Activated naive CD8-positive, alpha-beta T cell treated with anti-CD3 and anti-CD28 coated beads, Interleukin-2, amount 10 ng/mL, durations not matched to agents 7 days and 5 days (primary cell): ENCODE measurements at places on chromosomes 13 and 19. TPM values are rescaled to one million over a fixed set of nuclear protein-coding genes. Genes with fewer than 3 reads are reported as not detected.

Gene EDDM13
- total RNA-seq = 1.7 TPM

Gene KIR3DL1
- not detected for total RNA-seq

Gene C5AR1
- total RNA-seq = 4.0 TPM

- no peaks in the 10 kb centered on the region for H3K27me3 ChIP-seq
- no peak overlapping the region for H3K4me3 ChIP-seq
- DNase-seq = no peak
- H3K27ac ChIP-seq = peak overlapping the region; percentile 58
- peaks cover 27% of the 10 kb centered on the region for H3K36me3 ChIP-seq
- H3K4me1 ChIP-seq = peaks cover 10% of the 10 kb centered on the region
These were observed 13.2 kb upstream of the UQCR11 start for GRCh38 chr19:1618157-1619093.

GRCh38 chr19:32200312-32201038, 144.9 kb upstream of the ZNF507 start:
- H3K27me3 ChIP-seq = peaks cover 5% of the 10 kb centered on the region
- H3K36me3 ChIP-seq = no peaks in the 10 kb centered on the region
- H3K4me1 ChIP-seq = peaks cover 8% of the 10 kb centered on the region
- DNase-seq = no peak
- no peak overlapping the region for H3K27ac ChIP-seq
- no peak overlapping the region for H3K4me3 ChIP-seq

DNA sequence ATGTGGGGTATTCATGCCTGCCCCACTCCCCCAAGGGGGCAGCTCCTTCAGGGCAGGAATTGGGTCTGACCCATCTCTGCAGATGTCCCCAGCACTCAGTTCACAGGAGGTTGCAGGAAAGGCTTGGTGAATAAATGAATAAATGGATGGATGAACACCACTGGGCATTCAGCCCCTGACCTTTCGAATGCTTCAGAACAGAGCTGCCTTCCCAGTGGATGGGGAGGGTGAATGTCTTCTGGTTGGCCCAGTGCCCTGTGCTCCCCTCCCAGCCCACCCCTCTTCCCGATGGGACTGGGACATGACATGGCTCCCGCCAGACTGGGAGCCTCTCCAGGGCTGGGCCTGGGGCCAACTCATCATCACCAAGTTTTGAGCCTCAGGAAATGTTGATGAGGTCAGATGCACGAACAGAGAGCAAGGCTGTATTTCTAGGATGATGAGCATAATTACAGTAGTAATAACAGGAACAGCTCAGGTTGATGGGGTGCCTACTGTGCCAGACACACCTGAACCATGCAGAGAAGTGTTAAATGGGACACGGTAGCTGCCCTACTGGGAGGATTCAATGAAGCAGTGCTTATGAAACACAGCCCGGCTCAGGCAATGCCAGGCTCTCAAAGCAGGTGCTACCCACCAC, 25.7 kb downstream of the VRK3 start:
- no peaks in the 10 kb centered on the region for H3K27me3 ChIP-seq
- H3K4me3 ChIP-seq = no peak overlapping the region
- peaks cover 16% of the 10 kb centered on the region for H3K4me1 ChIP-seq
- peaks cover 25% of the 10 kb centered on the region for H3K36me3 ChIP-seq

DNA sequence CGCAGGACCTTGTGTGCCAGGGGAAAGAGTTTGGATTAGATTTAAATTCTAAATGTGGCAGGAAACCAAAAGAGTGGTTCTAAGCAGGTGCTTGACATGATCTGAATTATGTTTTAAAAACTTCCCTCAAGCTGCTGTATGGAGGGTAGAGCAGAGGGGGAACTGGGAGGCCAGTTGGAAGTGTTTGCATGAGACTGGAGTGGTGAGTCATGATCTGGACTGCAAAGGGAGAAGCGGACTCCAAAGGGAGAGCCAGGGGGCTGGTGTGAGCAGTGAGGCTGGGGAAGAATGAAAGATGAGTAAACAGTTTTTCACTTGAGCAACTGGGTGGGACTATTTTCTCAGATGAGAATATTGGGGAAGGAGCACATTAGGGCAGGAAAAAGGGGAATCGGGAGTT, 206.1 kb downstream of the DNAJC15 start:
- H3K4me1 ChIP-seq = no peaks in the 10 kb centered on the region
- H3K27me3 ChIP-seq = peaks cover 14% of the 10 kb centered on the region
- H3K4me3 ChIP-seq = no peak overlapping the region
- DNase-seq = no peak

- H3K36me3 ChIP-seq = peaks cover 8% of the 10 kb centered on the region
- no peak overlapping the region for H3K4me3 ChIP-seq
- no peaks in the 10 kb centered on the region for H3K4me1 ChIP-seq
These were observed 12.4 kb upstream of the PDCD2L start for GRCh38 chr19:34391813-34392212.

GRCh38 chr19:7861619-7862412, 12.4 kb downstream of the PRR36 start:
- peaks cover 8% of the 10 kb centered on the region for H3K4me1 ChIP-seq
- H3K27me3 ChIP-seq = peaks cover 17% of the 10 kb centered on the region
- DNase-seq = no peak
- H3K27ac ChIP-seq = no peak overlapping the region
- peak overlapping the region; percentile 42 for H3K4me3 ChIP-seq

- peaks cover 21% of the 10 kb centered on the region for H3K36me3 ChIP-seq
- peak overlapping the region; percentile 99 for H3K4me3 ChIP-seq
- peak overlapping the region; percentile 99 for H3K27ac ChIP-seq
- DNase-seq = peak; percentile 69
- H3K27me3 ChIP-seq = peaks cover 6% of the 10 kb centered on the region
- peaks cover 21% of the 10 kb centered on the region for H3K4me1 ChIP-seq
These were observed 591 bp downstream of the ZNF823 start for GRCh38 chr19:11737964-11738745.
